ENCODE measurements at places on chromosomes 5 and 9.
A peak's percentile ranks its signal among the peaks of the same experiment; 100 is the strongest.

- DNase-seq = no peak
Measured at GRCh38 chr9:72648324-72649126, 127.1 kb downstream of the TMC1 start.

DNA sequence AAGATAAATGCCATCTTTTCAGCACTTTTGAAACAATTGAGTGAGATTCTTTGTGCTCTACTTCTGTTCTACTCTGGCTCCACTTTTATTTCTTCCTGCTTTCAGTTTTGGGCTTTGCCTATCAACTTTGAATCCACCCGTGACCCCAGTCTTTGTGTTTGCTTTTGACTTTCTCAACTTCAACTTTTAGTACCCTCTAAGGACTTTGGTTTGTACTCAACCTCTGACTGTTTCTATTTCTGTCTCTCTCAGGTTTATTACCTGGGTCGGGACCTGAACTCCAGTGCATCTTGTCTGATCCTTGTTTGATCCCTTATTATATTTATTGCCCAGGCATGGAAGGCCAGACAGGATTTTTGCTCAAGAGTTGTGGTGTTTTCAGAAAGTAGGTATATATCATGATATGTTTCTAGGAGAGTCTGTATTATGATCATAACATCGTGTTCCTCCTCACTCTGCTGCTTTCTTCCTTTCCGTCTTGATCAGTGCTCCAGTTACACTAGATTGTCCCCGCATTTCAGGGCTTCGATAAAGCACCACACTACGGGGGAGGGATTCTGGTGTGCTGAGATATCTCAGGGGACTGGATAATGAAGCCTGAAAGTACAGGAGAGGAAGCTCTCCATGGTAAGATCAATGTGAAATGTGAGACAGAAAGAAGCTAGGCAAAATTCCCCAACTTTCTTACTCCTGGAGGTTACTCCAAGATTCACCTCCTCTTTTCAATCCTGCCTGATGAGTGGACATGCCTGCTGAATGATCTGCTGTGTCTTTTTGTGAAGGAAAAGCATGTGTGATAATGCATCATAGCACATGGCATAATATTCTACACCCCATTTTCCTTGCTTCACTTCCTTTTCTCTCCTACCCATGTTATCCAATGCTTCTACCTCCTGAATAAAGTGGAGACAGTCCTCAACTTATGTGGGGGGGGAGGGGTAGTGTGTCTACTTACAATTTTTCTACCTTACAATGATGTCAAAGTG, 155.5 kb upstream of the GRIN3A start:
- no peak for DNase-seq

GRCh38 chr9:109912726-109913460, 132.9 kb downstream of the PALM2AKAP2 start:
- DNase-seq = no peak

- no peak for DNase-seq
Measured at GRCh38 chr5:148840531-148840930, 14.1 kb downstream of the ADRB2 start.

DNA sequence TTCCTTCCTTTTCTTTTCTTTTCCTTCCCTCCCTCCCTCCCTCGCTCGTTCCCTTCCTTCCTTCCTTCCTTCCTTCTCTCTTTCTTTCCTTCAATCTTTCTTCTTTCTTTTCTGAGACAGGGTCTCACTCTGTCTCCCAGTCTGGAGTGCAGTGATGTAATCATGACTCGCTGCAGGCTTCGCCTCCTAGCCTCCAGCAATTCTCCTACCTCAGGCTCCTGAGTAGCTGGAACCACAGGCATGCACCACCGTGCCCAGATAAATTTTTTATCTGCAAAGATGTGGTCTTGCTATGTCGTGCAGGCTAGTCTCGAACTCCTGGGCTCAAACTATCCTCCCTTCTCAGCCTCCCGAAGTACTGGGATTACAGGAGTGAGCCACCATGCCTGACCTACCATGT, 81.4 kb downstream of the SPATA31C2 start:
- peak; percentile 61 for DNase-seq

DNA sequence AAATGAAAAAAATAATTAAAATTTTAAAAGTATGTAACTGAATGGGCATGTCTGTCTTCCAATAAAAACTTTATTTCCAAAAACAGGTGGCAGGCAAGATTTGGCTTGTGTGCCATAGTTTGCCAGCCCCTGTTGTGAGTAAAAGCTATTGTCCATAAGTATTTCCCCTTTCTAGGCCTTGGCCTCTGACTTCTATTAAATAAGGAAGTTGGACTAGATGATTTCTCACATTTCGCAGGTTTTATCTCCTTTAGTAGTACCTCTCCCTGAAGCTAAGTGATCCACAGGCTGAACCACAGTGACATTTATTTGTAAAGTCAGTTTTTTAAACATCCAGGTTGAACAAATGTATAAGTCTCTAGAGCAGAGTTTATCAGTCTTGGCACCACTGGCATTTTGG, 41.3 kb downstream of the RECK start:
- DNase-seq = no peak

DNA sequence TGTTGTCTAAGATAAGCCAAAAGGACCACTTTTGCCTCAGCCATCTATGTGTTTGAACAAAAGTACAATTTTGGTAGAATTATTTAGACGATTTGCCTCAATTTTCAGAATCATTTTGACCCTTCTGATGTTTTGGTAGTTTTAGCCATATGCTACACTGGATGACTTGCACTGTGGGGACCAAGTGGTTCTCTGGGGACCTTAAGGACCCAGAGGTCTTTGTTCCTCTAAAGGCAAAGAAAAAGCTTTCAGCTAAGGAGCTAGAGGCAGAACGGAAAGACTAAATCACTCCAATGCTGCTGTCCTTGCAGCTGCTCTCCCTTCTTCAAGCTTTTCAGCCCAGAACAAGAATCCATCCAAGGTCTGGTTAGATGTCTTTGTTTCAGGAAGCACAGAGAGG, 51.0 kb upstream of the APC start:
- DNase-seq = no peak

- no peak for DNase-seq
Measured at GRCh38 chr5:122195802-122196394, 66.6 kb downstream of the ZNF474 start.

DNA sequence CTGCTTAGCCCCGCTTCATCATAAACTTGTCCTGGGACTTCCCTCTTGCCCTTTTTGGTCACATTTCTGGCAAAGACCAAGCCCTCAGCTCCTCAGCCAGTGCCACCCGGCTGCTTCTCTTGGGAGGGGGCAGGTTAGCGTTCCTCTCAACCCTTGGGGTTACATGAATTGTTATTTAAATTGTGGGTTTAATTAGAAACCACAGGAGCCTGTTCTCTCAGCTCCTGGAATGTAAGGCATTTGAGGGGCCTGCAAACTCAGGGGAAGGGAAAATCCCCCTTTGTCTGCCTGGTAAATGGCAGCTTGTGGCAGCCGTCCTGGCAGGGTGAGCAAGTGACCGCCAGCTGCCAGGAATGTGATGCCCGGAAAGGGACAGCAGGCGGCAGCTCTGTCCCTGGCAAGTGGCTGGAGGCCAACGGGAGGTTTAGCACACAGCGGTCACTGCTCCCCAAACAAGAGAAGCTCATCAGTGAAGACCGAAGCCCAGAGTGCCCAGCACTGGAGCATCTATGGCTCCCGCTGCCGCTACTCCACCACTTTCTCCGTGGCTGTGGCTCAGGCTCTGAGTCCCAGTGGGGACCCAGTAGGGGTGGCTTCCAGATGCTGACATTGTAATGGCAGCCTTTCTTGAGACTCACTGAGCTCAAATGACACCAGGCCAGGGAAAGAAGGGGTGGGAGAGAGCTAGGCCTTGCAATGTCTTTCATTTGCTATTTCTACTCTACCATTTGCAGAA, 51.7 kb downstream of the SHB start:
- peak; percentile 82 for DNase-seq

DNA sequence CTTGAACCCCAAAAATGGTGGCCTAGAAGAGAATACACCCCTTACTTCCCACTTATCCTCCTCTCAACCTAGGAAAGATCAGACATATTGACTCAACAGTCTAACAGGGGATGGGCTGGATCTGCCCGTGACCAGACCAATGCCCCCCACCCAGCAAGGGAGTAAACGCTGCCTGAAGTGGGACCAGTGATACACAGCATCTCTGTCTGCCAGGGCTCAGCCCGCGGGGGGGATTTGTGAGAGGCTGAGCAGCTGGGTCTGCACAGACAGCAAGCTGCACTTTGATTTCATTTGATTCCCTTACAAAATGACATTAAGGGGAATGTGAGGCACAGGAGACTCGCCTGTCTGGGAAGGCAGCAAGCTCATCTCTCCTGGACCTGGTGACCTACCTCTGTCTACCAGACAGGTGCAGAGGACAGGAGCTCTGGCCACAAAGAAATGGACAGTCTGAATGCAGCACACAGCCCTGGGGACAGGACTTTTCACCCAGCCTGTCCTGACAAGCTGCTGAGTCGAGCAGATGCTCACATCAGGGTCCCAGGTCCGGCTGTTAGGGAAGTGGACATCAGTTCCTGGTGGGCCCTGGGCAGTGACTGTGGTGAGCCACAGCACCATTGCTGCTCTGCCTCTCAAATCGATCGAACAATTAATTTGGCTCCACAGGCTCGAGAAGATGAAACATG, 79.9 kb downstream of the RGS3 start:
- DNase-seq = no peak

- no peak for DNase-seq
Measured at GRCh38 chr5:94103514-94104245, 362.3 kb upstream of the POU5F2 start.

Measured in kidney epithelial cell (primary cell).